ENCODE measurements at places on chromosomes 12 and 14.

GRCh38 chr12:58671196-58671595, 249.1 kb downstream of the LRIG3 start:
- DNase-seq = no peak

DNA sequence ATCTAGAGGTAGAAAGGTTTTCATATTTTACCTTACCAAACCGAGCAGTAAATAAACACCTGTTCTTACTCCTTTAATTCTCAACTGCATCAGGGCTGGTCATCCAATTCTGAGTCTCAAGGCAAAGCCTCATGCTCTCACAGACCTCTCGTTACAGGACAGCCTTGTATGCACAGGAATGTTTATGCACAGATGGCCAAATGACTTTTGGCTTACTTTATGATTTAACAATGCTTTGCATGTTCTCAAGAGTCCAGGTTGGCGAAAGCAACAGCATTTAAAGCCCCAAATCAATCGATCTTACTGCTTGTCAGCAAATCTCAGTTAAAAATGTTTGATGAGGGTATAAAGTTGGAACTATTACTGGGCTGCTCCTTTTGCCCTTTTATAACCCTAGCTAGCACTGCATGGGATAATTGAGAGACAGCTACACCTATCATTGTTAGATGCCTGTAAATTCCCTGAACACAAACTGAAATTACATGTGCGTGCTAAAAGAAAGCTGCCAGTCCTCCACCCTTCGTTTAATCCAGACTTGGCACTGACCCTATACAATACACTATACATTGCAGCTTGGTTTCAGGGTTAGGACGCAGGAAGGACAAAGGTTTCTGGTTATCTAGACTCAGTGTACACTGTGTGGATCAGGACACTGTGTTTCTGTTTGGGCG, 63.6 kb downstream of the TMCC3 start:
- DNase-seq = no peak

GRCh38 chr12:102965281-102966155, 8.0 kb downstream of the ASCL1 start:
- no peak for DNase-seq

DNA sequence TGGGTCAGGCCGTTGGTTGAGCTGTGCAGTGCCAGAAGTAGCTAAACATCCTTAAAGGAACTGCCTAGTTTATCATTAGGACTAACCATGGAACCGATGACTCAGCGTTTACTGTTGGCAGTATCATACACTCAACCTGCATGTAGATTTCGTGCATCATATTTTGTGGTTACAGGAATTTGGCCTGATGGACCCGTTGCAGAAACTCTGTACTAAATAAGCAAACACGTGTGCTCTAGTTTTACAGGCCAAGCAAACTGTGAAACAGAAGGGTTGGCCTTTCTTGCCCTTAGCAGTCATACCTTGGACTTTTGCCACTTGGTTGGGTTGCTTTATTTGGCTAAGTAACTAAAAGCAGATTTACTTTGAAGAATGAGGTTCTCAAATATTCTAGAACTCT, 35.6 kb downstream of the DGLUCY start:
- DNase-seq = no peak

GRCh38 chr12:5066251-5066650, 22.6 kb downstream of the KCNA5 start:
- no peak for DNase-seq

- DNase-seq = no peak
These were observed 42.6 kb downstream of the FRS2 start for GRCh38 chr12:69512820-69513219.

- no peak for DNase-seq
These were observed 143.2 kb downstream of the SYNE2 start for GRCh38 chr14:63996016-63996415.

- no peak for DNase-seq
These were observed 2.6 kb downstream of the DIO3 start for GRCh38 chr14:101563654-101564443.

GRCh38 chr12:130391186-130391585, 53.5 kb downstream of the PIWIL1 start:
- DNase-seq = no peak

GRCh38 chr14:53783256-53783655, 173.4 kb downstream of the BMP4 start:
- DNase-seq = no peak

DNA sequence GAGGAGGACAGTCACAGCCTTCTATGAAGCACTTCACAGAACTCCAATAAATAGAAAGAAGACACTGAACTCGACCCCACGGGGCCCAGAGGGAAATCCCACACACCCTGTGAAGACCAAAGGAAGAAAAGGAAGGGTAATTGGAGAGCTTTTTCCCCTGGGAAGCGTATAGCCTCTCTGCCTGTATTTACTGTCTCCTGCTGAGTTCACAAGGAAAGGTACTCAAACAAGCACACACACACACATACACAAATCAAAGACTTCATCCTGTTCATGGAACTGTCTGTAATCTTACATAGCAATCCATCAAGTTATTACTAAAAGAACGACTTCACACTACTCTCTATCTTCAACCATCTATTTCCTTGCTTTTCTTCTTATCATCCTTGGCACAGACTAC, 15.3 kb downstream of the FOXN3 start:
- DNase-seq = no peak

DNA sequence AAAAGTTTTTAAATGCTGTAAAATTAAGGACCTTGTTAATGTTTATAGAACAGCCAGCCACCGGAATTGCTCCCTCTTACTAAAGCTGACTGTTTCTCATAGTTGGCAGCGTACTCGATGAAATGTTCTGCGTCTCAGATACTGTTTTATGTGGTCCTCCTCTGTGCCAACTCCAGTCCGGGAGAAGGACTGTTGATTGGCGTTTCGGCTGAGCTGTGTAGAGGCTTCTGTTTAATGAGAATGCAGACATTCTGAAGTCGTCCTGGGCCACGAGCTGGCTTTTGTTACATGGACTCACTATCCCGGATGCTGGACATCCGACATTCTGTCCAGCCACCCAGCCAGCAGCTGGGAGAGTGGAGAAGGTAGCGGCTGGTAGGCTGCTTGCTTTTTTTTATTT, 75.4 kb downstream of the WDR20 start:
- no peak for DNase-seq

GRCh38 chr12:131620520-131620919, 90.4 kb upstream of the SFSWAP start:
- DNase-seq = no peak

- DNase-seq = no peak
These were observed 197.6 kb downstream of the SLC38A4 start for GRCh38 chr12:46628176-46628575.

DNA sequence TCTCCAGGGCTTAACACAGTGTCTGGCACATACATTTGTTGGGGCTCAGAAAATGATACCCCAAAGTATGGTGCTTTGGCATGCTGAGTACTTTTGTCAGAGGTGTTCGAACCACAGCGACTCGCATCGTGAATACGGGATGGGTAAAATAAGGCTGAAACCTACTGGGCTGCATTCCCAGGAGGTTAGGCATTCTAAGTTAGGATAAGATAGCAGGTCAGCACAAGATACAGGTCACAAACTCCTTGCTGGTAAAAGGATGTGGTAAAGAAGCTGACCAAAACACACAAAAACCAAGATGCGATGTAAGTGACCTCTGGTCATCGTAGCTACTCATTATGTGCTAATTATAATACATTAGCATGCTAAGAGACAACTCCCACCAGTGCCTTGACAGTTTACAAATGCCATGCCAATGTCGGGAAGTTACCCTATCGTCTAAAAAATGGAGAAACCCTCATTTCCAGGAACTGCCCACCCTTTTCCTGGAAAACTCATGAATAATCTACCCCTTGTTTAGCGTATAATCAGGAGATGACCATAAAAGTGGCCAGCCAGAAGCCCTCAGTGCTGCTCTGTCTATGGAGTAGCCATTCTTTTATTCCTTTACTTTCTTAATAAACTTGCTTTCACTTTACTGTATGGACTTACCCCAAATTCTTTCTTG, 3.3 kb upstream of the AEBP2 start:
- DNase-seq = no peak

DNA sequence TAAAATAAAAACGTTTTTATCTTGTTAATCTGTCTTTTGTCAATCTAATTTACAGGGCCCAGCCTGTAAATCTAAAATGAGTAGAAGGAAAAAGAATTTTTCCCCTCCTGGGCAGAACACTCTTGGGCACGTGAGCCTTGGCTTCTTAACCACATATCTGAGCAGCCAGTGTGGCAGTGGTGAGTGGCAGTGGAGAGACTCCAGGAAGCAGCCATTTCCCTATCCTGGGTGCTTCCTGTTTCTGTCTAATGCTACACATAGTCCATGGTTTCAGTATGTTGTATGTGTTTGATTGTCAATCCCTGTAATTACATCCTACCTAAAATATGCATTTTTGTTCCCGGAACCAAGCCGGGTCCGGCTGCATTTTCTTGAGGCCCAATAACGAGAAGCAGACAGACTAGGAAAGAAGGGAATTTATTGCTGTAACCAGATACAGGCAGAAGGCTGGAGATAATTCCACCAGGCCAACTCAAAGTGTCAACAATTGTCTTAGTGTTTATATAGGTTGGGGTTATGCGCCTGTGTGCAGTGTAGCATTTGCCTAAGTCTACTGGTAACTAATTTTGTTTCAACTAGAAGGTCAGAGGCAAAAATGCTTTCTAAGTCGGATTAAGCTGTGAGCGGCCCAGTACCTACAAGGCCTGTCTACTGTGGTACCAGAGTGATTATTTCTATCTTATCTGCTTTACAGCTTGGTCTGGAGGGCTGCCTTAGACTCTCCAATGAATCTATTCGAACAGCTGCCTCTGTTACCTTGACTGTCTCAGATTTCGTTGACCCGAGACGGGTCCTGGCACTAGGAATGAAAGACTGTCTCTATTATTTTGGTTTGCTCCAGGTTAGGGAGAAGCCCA, 82.4 kb upstream of the RESF1 start:
- no peak for DNase-seq

DNA sequence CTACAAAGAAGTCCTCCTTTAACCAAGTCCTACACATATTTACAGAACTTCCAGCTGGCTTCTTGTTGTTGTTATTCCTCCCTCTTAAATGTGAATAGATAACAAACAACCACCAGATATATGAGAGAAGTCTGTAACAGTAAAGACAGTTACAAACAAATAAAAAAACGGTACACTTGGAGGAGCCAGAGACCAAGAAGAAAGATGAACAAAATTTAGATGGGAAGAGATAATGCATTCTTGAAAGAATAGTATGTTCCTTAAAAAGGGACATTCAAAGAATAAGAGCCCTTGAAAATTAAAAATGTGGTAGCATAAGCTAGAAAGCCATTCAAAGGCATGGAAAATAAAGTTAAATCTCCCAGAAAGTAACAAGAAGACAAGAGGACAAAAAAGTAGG, 25.9 kb downstream of the SLCO1A2 start:
- DNase-seq = no peak

DNA sequence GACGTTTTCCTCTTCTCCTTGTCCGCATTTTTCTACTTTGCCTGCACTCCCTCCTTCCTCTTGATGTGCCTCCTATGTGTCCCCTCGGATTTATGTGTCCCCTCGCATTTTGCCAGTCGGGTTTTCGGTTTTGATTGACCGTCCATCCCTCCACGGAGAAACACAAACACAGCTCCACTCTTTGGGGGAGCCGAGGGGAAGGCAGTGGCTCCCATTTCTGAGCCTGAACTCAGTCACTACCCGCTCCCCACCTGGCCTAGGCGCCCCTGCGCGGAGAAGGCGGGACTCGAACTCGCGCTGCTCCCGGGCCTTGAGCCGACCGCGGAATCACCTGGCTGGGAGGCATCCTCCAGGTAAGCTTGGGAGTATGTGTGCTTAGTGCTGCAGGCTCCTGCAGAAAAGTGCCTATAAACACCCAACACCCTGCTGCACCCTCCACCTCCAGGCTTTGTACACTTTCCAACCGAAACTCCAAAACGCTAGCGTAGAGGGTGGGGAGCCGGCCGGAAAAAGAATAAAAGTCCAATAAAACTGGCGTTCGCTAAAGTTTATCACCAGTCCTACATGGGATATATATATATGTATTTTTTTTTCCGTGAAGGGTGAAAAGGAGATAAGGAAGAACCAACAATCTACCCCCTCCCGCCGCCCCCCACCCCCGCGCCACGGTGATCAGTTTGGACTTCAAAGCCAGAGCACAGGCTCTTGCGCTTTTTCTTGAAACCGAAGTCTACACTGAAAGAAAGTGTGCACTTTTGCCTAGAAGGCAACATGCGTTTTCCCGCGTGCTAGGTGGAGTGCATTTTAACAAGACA, 3.3 kb upstream of the CCND2 start:
- no peak for DNase-seq

- no peak for DNase-seq
These were observed 1.1 kb upstream of the ITGA7 start for GRCh38 chr12:55708695-55709233.

- DNase-seq = no peak
These were observed 10.7 kb downstream of the DDX47 start for GRCh38 chr12:12823811-12824210.

DNA sequence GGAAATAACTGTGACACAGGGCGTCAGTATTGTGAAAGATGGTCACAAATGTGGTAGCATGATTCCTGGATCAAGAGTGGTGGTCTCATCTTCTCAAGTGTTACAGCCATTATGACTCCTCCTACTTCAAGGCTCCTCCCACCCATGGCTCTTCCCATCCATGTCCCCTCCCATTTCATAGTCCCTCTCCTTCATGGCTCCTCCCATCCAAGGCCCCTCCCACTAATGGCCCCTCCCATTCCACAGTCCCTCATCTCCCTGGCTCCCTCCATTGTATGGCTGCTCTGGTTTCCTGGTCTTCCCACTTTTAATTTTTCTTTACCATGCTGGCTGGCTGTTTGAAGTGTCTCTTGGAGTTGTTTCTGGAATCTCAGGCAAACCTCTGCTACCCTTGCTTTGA, 1375.2 kb upstream of the TMEM132C start:
- DNase-seq = no peak

GRCh38 chr12:121579190-121579791, 1.5 kb downstream of the KDM2B start:
- peak; percentile 71 for DNase-seq

DNA sequence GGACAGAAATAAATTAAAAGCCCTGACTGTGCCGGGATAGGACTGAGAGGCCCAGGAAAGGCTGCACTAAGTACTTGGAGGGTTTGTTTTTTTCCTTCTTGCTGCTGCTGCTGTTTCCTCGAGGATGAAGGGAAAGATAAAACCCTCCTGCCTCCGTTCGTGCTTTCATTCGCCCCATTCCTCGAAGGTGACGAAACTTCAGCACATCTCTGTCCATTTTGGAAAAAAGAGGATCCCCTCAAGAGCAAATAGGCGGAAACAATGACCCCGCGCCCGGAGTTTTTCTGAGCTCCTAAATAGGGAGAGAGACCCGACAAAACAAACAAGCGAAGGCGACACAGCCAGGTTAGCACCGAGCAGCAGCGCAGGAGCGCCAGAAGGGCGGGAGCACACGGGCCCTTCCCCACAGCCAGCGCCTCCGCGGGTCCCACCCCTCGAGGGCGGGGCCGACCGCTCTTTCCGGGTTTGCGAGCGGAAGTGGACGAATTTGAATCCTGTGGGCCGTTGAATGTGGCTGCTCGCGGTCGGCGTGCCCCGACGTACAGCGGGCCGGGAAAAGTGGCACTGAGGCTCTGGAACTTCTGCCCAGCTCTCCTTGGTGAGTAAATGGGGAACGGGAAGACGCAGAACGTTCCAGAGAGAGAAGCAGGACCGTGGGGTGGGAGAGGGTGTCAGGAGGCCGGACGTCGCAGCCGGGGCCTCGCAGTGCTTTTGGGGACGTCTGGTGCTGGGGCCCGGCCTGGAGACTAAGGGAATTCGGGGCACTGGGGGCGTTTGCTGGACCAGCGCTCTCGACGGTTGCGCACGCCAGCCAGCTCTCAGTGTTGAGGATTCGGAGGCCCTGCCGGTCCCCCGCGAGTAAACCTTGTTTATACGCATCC, at the start of gene G2E3:
Gene G2E3 (plus strand): TSS at position 484 of the 881 bp plus-strand sequence. CDS start 21,922 bp downstream, outside the sequence.
- peak; percentile 91 for DNase-seq

GRCh38 chr12:88520436-88520820, 59.8 kb downstream of the KITLG start:
- DNase-seq = no peak
